ENCODE measurements at places on chromosomes 7 and 10.
A peak's percentile ranks its signal among the peaks of the same experiment; 100 is the strongest.

- no peak for DNase-seq
Observed at GRCh38 chr10:37704566-37704965, 152.8 kb downstream of the ZNF248 start.

GRCh38 chr7:118974836-118975235 is 750.3 kb downstream of the ANKRD7 start:
- DNase-seq = no peak

DNA sequence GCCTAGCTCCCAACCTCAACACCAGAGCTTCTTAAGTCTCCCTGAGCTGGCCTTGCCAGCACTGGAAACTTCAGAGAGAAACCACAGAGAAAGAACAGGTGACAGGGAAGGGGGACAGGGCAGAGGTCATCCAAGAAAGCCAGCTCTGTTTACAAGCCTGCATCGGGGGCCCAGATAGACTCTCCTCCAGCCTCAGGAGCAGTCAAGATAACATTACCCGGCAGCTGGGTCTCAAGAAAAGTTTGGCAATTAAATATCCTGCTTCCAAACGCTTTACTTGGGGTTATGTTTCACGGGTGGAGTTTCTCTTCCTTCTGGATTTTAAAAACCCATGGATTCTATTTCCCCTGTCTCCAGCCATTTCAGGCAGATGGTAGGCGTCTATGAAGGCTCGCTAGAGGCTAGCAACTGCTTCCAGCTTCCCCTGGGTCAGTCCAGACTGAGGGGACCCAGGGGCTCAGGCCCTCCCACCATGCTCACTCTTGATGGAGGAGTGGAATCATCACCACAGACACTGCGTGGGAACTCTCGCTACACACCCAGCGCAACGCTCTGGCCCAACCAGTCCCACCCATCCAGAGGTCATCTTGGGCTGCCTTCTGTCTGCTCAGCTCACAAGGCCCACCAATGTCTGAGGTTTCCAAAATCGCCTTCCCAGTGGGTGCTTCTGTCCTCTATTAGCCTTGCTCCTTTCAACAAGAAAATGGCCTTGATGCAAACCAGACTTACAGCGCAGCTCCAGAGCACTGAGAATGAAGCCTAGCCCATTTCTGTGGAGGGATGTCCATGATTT is 48.8 kb downstream of the SH3PXD2A start:
- no peak for DNase-seq

DNA sequence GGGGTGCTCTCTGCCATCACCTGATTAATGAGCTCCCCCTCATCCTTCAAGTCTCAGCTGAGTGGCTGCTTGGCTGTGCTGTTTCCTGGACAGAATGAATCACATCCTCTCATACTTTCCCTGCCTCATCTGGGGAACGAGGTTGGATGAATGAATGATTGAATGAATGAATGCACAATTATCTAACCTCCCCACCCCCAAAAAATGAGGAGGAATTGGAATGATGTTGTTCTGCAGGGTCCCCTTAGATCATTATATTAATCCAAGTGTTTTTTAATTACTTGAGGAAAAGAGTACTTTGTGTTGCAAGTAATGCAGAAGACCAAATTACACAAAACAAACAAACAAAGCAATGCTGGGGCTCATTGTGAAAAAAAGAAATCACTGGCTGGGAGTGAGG is 240.2 kb downstream of the BUB3 start:
- DNase-seq = no peak

DNA sequence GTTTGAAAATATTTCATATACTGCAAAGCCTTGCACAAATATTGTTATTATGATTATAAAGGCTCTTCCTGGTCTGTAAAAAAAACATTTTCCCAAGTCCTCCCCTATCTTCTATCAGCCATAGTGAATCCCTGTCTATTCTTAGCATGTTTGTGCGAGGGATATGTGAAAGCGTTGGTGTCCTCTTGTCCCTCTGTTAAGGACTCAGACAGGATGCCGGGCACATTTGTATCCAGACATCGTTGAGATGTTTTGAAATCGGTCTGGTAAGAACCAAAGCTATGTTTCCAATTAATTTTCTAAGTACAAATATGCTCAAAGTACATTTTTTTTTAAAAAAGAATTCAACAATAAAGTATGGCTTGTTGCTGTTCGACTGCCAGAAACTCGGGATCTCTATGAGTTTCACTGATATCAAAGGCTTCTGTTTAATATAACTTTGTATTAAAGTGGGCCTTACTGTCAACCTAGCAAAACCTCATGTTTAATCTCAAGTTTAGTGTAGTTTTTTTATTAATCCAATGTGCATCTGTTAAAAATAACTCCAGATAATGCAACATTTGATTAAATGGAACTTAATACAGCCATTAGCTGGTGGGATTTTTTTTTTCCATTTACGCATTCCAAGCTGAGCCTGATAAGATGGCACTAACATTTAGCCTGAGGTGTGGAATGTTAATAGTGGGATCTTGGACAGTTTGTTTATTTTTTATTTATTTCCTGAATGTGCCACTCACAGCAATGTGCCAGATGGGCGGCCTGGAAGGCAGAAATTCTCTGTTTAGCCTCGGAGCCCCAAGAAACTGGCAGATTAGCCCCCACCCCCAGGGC is 754.3 kb downstream of the LRMDA start:
- no peak for DNase-seq

GRCh38 chr7:2554661-2555111 is 638 bp downstream of the BRAT1 start:
- no peak for DNase-seq

DNA sequence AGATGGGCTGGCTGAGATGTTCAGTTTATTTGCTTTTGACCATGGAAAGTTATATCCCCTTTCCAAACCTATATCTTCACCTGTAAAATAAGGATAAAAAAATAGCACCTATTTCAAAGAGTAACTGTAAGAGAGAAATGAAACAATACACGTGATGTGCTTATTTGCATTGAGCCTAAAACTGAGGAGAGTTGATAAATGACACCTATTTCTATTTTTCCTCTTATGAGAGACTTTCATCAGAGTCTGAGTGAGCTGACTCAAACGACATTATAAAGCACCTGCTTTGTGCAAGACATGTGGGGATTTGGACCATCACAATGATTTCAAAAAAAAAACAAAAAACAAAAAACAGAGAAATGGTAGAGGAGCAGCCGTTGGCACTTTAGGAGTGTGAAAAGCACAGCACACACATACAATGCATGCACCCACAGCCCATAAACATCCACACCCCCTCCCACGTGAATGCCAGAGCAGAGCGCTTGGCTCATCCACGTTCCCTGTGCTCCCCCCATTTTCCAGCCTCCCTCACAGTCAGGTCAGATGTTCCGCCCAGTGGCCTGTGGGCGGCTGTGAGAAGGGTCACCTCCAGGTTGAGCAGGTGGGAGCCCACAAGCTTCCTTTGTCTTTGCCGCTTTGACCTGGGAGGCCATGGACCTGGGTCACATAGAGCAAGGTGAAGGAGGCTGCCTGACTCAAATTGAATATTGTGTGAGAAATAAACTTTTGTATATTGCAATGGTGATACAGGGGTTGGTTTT is 253.2 kb upstream of the ZNF32 start:
- DNase-seq = no peak

- DNase-seq = no peak
Observed at GRCh38 chr7:31748084-31748483, 61.1 kb downstream of the PPP1R17 start.

DNA sequence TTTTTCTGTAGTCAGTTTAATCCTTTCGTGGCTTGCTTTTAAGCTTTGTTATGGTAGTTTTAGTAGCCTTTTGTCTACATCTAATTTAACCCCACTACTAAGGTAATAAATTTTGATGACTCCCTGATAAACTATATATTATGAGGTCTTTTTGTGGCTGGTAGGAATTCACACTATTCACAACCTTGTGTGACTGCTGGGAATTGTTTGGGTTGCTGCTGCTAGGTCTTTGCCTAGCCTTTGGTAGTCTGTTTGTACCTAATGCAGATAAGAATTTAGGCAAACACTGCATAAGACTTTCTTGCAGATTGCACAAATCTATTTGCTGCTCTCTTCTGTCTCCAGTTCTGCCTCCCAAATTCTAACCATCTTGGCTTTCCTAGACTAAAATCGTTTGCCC is 58.3 kb downstream of the SHOC2 start:
- DNase-seq = no peak

- DNase-seq = no peak
Observed at GRCh38 chr10:23294638-23295247, 49.9 kb downstream of the C10orf67 start.

DNA sequence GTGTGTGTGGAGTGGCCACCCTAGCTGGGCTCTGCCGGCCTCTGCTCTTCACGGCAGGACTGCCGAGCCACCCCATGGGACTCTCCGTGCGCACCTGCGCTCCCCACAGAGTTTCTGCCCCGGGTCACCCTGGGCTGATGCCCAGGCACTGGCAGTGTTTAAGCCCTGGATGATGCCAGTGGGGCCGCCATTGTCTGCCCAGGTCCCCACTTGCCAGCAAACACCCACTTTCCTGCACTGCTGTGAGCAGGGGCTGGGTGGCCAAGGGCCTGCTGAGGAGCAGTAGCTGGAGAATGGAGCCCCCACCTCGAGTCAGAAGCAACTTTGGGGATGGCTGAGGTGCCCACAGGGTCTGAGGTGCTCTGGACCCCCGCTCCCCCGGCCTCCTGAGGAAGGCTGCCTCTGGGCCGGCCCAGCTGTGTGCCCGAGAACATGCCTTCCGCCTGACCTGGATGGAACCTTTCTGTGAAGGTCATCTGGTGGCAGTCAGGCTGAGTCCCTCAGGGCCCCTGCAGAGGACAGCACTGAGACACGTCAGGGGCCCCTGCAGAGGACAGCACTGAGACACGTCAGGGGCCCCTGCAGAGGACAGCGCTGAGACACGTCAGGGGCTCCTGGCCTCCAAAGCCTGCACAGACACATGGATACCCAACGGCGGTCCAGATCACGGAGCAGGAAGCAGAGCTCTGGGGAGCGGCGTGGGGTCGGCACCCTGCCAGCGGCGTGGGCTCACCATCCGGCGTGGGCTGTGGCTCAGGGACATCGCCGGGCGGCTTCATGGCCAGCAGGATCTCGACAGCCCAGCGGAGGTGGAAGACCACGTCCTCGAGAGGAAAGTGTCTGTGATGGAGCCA is 62.0 kb downstream of the CFAP46 start:
- DNase-seq = peak; percentile 46

GRCh38 chr7:25444991-25445390 is 216.7 kb upstream of the NPVF start:
- DNase-seq = no peak

GRCh38 chr7:108266491-108266890 is 136.3 kb upstream of the LAMB4 start:
- no peak for DNase-seq

- no peak for DNase-seq
Observed at GRCh38 chr7:78635026-78635793, 818.3 kb downstream of the MAGI2 start.

DNA sequence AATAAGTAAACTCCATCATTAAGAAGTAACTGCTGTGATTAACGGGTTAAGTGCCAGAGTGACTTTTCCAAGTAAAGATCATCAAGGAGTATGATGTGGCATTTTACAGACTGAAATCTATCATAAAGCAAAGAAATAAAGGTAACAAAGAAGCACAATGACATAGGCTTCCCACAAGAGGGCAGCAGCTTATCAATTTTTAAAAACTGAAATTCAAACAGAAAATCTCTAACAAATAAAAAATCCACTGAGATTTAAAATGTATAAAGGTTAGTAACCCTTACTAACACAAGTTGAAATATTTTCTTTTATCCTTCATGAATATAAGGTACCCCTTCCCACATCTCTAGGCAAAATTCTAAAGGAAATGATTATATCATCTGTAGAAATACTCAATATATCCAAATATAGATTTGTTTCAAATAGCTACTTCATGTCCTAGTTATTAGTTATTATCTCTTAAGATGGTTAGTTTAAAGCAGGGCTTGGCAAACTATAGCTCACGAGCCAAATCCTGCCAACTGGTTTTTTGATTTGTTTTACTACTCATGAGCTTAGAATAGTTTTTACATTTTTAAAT is 29.2 kb downstream of the FAM3C start:
- DNase-seq = no peak

- DNase-seq = no peak
Observed at GRCh38 chr7:41039386-41039953, 663.4 kb downstream of the INHBA start.

DNA sequence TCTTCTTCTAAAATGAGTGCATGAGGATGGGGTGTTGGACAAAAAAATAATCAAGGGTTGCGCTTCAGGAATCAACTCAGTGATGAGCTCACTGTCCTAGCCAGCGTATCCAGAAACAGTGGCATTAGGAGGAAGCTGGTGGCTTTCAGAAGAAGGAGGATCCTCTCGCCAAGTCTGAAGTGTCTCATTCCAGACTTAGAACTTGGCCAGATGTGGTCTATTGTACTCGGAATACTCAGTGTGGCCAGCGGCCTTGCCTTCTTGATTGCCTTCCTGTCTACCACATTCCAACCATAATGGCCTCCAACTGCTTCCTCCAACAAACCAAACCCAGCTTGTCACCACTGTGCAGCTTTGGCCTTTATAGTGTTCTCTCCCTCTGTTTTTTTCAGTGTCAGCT is 732.4 kb downstream of the KCNMA1 start:
- no peak for DNase-seq

- DNase-seq = no peak
Observed at GRCh38 chr7:90455163-90456030, 14.0 kb upstream of the PTTG1IP2 start.

DNA sequence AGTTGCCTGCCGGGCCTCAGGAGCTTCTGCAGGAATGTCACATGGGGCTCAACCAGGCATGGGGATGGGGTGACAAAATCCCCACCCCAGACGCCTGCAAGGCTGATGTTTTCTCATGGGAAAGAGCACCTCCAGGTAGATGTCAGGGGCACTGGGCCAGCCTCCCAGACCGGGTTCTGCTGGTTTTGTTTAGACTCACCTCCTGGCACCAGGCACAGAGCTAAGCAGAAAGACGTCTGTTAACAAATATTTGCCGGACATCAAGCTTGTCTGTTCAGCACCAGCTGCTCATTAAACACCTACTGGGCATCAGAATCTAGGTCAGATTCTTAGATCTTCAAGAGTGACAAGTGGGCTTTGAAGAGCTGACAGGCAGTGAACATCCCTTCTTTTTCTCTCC is 34.9 kb upstream of the TCERG1L start:
- DNase-seq = no peak

DNA sequence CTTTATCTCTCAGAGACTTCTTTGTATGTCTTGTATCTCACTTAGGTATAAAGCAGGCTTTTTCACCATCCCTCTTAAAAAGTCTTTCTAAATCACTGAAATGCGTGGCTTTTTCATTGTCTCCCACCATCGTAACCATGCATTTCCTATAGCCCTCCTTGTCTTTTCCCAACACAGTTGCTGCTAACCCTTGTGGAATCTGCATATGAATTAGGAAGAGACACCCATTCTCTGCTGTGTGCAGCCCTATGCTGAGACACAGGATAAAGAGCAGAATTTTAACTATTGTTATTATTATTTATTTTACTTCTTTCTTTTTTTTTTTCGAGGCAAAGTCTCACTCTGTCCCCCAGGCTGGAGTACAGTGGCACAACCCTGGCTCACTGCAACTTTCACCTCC is 804.3 kb upstream of the COBL start:
- DNase-seq = no peak

- DNase-seq = no peak
Observed at GRCh38 chr7:13110107-13110506, 422.7 kb downstream of the ARL4A start.

Measured in activated naive CD4-positive, alpha-beta T cell treated with anti-CD3 and anti-CD28 coated beads, Interleukin-2, amount 50 U/mL, for 72 hours (primary cell).